ENCODE measurements at places on chromosomes 11 and 22.
A peak's percentile ranks its signal among the peaks of the same experiment; 100 is the strongest.

GRCh38 chr11:65766535-65766934, 14.2 kb downstream of the AP5B1 start:
- DNase-seq = no peak

- no peak for DNase-seq
Observed at GRCh38 chr11:126423154-126423553, 67.7 kb downstream of the ST3GAL4 start.

GRCh38 chr11:83302151-83302550, 16.0 kb upstream of the CCDC90B start:
- no peak for DNase-seq

- peak; percentile 43 for DNase-seq
Observed at GRCh38 chr11:3126901-3127691, 38.0 kb downstream of the OSBPL5 start.

DNA sequence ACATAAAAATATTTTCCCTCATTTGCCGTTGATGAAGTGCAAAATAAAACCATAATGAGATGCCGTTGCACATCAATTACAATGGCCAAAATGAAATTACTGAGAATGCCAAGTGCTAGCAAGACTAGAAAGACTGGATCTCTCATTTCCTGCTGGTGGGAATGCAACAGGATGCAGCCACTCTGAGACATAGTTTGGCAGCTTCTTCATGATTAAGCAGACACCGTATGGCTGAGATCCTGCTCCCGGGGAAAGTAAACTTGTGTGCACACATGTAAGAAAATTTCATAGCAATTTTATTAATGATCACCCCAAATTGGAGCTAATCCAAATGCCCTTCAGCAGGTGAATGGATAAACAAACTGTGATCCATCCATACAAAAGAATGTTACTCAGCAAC, 1013.2 kb downstream of the TBC1D22A start:
- DNase-seq = no peak

DNA sequence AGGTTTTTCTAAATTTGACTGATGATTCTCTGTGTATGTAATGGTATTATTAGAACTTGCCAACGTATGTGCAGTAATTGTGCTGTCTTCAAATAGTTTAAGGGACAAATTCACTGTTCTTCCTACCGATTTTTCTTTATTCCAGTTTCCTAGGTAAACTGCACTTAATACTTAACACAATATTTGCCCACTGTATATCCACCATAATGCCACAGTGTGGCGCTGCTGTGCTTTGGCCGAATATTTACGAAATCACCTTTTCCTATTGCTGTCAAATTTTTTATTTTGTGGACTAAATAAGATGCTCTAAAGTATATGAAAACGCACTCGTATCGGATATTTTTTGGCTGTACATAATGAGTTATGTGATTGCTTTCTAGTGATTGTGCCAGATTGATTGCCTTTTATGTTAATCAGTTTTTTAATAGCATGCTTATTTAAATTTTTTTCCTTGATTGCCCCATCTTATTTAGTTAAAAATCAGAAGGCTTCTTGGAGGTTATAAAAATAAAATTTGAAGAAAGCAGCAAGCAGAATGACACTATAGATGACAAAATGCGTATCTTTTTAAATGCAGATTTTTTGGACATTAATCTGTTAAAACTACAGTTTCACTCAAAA, 10.5 kb downstream of the AASDHPPT start:
- peak; percentile 54 for DNase-seq

Data from lower lobe of right lung (tissue), 2 donors.